Left colon (tissue), 2 donors: ENCODE measurements at places on chromosomes 1 and 21.
A peak's percentile ranks its signal among the peaks of the same experiment; 100 is the strongest.

DNA sequence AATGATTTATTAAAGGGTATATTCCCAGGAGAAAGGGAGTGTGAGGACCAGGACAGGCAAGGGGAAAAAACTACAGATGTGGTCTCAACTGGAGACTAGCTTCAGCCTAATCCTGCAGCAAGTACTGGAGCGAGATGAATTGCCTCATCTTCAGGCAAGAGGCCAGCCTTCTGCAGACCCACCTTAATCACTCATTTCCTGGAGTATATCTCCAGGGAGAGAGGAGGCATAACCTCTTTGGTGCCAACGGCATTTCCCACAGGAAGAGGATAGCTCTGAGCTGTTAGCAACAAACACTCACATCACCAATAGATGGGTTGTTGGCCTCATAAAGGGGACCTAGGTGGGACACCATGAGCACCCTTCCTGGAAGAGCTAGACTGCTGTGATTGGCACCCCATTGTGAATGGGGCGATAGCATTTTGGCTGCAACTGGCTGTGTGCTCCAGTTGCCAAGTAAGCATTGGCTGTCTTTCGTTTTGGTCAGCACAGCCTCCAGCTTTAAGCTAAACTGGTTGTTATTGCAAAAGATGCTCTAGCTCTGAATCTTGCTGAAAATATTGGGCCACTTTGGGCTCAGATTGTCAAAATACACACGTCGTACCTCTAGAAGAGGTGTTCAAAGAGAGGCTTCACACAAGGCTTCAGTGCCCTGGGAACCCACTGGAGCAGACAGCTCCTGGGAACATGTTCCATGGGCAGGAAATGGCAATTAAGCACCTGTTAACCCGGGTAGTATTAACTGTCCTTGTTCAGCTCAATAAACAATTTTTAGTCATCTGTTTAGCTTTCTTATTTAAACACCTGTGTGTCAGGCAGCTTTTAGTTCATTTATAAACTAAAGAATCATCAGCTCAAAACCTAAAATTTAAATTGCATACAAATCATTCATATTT, 314.8 kb upstream of the C1orf87 start:
- DNase-seq = no peak

DNA sequence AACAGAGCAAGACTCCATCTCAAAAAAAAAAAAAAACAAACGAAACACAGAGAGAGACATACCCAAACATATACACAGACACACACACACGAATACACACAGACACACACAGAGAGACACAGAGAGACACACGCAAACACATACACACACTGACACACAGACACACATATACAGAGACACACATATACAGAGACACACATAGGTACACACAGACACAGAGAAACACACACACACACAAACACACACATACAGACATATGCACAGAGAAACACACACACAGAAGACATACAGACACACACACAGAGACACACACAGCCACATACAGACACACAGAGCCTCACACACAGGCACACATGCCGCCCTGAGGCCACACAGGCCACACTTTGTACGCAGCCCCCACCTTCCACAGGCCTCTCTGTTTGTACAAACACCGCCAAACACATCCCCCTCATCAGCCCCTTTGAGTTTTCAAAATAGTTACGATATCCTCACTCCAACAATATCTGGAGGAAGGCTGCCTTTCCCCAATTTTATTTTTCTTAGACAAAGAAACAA, 57.5 kb upstream of the ABCG1 start:
- DNase-seq = no peak

DNA sequence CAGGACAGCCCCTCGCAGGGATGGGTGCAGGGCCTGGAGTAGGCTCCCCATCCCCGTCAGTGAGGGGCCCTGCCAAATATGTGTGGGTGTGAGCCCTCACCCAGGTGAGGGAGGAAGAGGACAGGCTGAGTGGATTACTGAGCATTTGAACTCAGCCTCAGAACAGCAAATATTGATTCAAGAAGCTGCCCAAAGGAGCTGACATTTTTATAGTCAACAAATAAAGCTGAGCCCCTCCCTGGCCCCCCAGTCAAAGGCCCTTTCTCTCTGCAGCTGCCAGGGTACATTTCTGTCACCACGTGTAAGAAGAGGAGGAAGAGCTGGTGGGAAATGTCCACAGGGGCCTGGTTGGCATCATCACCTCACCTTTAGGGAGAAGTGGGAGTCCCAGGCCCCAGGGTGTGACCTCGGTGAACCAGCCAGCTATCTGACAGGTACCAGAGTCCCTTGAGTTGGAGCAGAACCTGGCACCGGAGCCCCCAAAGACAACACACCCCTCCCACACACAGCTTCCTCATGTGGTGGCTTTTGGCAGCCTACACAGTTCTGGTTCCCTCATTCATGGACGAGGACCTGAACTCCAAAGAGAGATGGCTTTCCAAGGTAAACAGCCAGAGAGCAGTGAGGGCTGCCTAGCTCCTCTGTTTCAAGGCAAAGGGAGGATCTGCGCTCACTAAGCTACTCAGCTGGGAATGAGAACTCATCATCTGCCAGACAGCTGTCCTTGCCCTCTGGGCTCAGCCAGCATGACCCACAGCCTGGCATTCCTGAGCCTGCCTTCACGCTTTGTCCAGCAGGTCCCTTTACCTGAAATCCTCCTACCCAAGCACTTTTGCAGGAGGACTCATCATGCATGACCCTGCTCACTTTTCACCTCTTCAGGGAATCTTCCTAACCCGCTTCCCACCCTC, 43.0 kb upstream of the TENT5C start:
- peak; percentile 55 for DNase-seq

DNA sequence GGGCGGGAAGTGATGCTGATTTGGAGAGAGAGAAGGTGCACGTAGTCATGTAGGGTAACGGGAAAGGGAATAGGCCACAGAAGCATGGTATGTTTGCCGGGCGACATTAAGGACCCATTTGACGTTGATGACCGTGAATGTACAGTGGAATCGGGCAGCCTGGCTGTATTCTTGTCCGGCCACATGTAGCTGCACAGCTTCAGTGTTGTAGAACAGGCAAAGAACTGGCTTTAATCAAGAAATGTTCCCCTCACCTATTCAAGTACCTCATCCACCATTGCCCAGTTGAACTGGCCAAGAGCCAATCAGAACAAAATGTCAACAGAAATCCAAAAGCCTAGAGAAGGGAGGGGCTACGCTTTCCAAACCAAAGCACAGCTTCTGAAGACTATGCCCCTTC, 104.8 kb downstream of the DHRS3 start:
- DNase-seq = no peak

- no peak for DNase-seq
Measured at GRCh38 chr1:36450919-36451305, 661 bp upstream of the OSCP1 start.

- DNase-seq = peak; percentile 44
Measured at GRCh38 chr1:22773981-22774832, 63.6 kb downstream of the EPHB2 start.
